ENCODE measurements at places on chromosomes 1 and 21.

- DNase-seq, result no peak
These were observed 86.1 kb downstream of the OMA1 start for GRCh38 chr1:58460469-58460868.

DNA sequence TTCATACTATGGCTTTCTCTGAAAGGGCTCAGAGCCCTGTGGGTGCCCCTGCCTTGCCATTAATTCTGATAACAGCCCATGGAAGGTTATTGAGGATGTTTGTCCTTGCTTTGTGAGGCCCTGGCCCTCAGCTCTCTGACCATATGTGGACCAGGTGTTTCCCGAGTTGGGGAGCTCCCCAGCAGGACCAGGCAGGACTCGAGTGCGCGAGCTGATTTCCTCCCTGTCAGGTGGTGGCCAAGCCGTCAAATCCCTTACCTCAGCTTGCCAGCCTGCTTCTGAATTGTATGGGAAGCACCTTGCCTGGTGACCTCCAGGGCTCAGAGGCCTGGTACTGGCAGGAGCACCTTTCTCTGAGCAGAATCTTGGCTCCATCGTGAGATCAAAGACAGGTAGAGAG lies 17.9 kb upstream of the SDE2 start:
- no peak for DNase-seq

- DNase-seq, result no peak
These were observed 33.2 kb downstream of the TRAF5 start for GRCh38 chr1:211359876-211360275.

DNA sequence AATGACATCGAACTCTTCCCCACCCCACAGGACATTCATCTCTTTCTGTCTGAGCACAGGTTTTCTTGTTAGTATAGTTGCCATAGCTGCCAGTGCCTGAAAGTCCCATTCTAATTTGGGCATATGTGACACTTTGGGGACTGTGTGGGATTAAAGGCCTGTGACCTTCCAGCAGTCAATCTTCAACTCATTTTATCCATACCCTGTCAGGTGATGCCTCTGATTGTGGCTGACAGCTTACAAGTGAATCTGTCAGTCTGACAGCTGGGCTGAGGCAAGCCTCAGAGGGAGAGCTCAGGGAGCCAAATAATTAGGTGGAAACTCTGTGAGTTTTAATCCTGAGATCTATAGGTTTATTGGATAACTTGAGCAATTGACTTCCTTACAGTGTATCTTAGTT lies 29.6 kb downstream of the ZCCHC17 start:
- no peak for DNase-seq

- no peak for DNase-seq
These were observed 33.5 kb upstream of the PIGV start for GRCh38 chr1:26754086-26754874.

DNA sequence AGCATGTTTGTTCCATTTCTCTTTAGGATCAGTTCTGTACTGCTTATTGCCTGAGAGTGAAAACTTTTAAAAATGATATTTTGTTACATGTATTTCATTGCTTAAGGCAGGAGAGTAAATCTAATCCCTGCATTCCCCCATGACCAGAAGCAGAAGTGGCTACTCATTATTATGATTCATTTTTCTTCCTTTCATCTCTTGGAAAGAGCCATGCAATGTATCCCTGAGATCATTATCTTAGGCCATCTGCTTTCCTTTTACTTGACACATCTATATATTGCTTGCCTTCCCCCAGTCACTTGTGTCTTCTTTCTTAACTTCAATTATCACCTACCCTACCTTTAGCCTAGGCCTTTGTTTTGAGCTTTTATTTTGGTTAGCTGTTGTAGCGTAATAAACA lies 430.4 kb upstream of the CHRM3 start:
- DNase-seq, result no peak

DNA sequence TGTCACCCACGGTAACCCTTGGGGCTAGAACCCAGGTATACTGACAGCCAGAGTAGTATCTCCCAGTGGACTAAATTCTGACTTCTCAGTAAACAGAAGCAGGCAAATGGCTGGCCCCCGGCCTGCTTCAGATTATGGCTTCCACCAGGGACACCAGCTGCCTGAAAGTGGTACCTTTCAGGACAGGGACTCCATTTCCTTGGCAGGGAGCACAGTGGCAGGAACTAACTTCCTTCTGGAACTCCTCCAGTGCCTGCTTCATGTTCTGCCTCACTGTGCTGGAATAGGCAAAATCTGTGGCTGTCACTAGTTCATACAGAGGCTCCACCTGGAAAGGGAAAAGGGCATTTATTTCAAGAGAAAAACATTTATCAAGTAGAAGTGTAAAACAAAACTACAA lies 32.7 kb downstream of the C8B start:
- DNase-seq, result no peak
